ENCODE measurements at places on chromosomes 2 and 18. TPM values are rescaled to one million over a fixed set of nuclear protein-coding genes. Genes with fewer than 3 reads are reported as not detected.
A peak's percentile ranks its signal among the peaks of the same experiment; 100 is the strongest.

Gene MOCOS
- total RNA-seq = 1.9 TPM

DNA sequence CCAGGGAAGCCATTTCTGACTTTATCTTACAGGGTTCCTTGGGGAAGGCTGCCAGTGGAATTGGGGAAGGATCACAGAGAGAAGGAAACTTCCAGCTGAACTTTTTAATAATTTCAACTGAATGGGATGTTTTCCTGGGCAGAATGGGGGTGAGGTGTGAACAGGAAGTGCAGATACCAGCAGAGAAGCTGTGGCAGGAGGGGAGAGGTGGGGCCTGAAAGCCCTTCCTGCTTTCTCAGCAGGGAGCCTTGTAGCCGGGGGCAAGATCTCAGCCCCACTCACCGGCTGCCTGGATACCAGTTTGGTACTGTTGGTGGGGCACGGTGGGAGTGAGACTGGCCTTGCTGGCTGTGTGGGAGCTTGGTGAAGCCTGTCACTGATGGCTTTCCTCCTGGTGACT, 170.5 kb downstream of the ZBTB7C start:
- DNase-seq = no peak

GRCh38 chr18:22422909-22423548, 5.3 kb upstream of the CTAGE1 start:
- no peak for DNase-seq

Gene EFEMP1
- total RNA-seq = 44.5 TPM

DNA sequence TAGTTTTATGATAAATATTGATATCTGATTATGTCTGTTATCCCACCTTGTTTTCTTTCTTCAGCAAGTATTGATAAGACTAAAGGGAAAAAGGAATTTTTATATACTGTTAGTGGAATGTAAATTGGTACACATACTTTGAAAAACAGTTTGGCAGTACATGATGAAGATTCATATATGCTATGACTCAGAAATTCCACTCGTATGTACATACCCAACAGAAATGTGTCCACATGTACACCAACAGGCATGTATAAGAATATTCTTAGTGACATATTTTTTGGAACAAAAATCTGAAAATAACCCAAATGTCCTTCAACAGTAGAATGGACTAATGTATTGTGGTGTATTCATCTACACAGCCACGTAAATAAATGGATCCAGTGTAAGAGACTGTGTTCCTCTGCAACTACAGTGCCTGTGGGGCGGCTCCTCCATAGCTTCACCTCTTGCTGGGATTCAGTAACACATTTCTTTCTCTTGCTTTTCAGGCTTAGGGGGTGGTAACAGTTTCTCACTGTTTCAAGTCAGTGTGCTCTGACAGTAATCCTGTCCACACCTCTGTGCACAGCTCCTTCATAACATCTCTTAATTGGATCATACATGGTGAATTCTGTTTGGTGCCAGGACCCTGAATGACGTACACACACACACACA, 35.5 kb upstream of the ALMS1 start:
- no peak for DNase-seq

GRCh38 chr18:13446610-13447461, 228.3 kb downstream of the LDLRAD4 start:
- no peak for DNase-seq

GRCh38 chr2:18369760-18370159, 190.7 kb downstream of the RDH14 start:
- peak; percentile 24 for DNase-seq

Gene VPS54
- 12.9 TPM for total RNA-seq

- DNase-seq = peak; percentile 18
Observed at GRCh38 chr18:11994703-11995444, 13.6 kb downstream of the IMPA2 start.
